Gastrocnemius medialis (tissue), 4 donors: ENCODE measurements at places on chromosomes 5 and 9. TPM values are rescaled to one million over a fixed set of nuclear protein-coding genes. Genes with fewer than 3 reads are reported as not detected.

The TMEM141 gene
- 46.9 TPM for total RNA-seq

The SELENOP gene
- total RNA-seq: 290 TPM

The SHISAL2B gene
- not detected for total RNA-seq

The GLRA1 gene
- total RNA-seq: not detected
